GM06990 (cell line): ENCODE measurements at places on chromosomes 2 and 18.

- no peak for DNase-seq
Measured at GRCh38 chr2:167492486-167492885, 604.2 kb downstream of the XIRP2 start.

GRCh38 chr2:165637396-165637795 is 156.7 kb downstream of the GALNT3 start:
- DNase-seq, result no peak

DNA sequence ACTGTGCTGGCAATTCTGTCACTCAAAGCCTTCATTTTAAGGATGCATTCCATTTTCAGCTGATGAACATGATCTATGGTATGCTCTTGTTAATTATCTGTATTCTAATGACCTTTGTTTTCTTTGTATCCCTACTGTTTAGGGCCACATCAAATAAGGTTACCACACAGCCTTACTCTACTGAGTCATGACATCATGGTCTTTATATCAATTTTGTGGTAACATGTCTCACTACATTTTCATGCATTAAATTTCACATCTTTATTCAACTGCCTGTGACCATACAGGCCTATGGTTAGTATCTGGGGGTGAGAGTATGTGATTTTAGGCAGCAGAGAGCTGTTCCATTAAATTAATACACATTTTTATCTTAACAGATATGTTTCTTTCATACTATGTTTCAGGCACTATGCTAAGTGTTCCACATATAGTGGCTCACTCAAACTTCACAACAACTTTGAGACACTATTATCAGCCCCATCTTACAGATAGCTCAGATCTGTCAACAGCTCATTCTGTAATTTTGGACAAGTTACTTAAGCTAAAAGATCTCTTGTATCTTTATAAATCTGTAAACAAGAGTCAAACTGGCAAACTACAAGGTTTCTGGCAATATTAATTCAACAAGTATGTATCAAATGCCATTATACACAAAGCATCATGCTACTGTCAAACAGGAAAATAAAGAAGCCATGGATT is 18.0 kb downstream of the LRPPRC start:
- DNase-seq, result no peak

- DNase-seq, result no peak
Measured at GRCh38 chr18:8785855-8786482, 80.6 kb downstream of the MTCL1 start.
